ENCODE measurements at places on chromosomes 2 and 18.
A peak's percentile ranks its signal among the peaks of the same experiment; 100 is the strongest.

DNA sequence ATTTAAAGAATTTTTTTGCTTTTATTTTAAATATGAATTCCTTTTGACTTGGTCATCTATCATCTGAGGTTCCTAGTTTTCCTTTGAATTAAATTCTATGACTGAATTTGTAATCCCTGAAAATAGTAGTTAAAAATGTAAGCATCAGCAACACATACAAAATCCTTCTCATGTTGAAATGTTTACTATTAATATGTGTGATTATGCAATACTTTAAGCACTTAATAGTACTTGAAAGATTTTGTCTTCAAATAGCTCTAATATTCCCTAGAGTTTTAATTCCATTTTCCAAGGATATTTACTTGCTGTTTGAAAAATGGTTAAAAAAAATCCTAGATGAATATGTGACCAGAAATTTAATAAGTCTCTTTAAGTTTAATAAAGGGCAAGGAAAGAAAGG lies 26.6 kb upstream of the SPATS2L start:
- DNase-seq = no peak

DNA sequence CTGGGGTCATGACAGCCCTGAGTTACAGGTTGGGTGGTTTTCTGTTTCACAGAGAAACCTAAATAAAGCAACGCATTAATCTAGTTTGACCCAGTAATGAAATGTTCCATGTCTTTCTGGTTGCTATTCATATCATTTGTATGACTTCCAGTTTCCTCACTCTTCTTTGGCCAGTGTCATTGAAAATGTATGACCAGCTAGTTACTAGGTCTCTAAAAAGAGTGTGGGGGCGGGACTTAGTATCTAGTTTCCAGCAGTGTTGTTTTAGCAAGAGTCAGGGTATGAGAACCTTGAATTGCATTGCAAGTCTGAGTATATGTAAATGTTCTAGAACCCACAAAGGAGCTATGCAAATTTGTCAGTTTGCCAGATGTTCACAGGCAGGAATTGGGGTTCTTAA lies 47.7 kb downstream of the SLC9A2 start:
- DNase-seq = no peak

DNA sequence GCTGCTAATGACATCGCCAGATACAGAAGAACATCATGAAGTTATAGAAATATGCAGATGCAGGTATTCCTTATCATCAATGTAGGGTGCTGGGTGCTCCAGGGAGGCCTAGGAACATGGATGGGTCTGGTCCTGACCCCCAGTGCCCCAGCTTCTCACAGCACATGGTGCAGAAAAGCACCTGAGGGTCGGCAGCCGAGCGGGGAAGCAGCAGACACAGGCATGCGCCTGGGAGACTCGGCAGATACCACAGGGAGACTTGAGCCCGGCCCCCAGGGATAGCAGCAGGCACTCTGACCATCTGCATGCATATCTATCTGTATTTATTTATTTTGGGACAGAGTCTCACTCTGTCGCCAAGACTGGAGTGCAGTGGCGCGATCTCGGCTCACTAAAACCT lies 43.2 kb downstream of the TMEM18 start:
- no peak for DNase-seq

GRCh38 chr2:12432985-12433625 lies 283.6 kb upstream of the TRIB2 start:
- peak; percentile 31 for DNase-seq

GRCh38 chr18:59388817-59389216 lies 29.8 kb upstream of the LMAN1 start:
- DNase-seq = no peak

- no peak for DNase-seq
These were observed 19.4 kb downstream of the COA5 start for GRCh38 chr2:98588880-98589431.

DNA sequence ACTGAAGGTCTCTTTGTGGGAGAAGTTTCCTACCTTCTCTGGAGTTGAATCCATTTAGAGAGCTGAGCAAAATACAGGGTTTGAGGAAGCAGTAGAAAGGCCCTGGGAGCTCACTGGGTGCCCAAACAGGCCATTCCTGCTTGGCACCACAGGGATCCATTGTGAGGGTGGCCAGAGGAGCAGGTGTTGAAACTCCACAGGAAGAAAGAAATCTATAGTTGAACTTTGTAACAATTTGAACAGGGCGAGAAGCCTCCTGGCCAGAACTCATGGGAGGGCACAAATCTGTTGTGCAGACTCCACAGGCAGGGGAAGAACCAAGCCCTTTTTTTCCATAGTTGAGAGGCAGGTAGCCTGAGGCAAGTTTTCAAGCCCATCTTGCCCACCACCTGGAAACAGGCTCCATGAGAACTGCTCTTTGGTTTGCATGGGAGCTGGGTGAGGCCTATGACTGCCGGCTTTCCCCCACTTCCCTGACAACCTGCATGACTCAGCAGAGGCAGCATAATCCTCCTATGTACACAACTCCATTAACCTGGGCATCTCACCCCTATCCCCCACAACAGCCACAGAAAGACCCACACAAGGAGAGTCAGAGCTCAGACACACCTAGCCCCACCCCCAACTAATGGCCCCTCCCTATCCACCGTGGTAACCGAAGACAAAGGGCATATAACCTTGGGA lies 1053.0 kb downstream of the TSN start:
- DNase-seq = no peak

DNA sequence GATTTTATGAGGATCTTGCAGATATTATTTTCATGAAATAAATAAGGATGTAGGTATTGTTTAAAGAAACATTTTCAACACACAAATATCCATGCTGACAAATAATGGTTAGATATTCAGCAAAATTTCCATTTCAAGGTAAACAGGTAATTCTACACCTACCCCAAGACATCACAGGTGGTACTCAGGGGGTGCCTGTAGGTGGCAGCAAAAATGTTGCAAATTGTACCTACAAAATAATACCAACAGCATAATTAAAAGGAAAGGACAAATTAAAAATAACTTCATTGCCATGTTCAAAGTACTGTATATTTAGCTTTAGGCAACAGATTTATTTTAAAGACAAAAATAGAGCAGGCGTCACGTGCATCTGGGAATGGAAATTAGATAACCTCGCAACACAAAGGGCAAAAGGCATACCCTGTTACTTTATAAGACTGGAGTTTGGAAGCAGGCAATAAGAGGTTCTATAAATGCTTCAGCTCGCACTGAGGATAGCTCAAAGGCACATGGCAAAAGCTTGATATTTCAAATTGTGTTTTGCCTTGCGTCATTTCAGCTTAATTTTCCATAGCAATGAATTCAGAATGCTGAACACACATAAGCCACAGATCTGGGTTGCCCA lies 630.5 kb downstream of the TDRD15 start:
- no peak for DNase-seq

GRCh38 chr2:121608367-121608766 lies 40.9 kb downstream of the CLASP1 start:
- no peak for DNase-seq

GRCh38 chr2:124610866-124611265 lies 585.8 kb downstream of the CNTNAP5 start:
- DNase-seq = no peak

GRCh38 chr18:23990474-23991410 lies 23.8 kb upstream of the TTC39C start:
- DNase-seq = peak; percentile 73

DNA sequence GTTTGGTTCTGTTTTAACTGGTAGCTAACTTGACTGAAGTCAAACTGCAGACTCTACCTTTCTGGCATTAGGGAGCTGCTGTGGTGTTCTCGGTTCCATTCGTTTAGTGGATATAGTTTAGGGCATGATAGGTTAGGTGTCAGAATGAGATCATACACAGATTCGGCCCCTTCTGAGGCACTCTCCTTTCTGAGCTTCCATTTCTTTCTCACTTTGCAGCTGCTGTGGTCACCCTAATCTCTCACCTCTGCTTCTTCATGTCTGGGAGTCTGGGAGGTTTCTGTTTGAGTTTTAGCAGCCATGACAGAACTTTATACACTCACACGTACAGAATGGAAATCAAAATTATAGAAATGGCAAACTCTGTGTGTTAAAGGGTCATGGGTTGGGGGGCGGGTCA lies 122.8 kb downstream of the ATP9B start:
- DNase-seq = no peak

DNA sequence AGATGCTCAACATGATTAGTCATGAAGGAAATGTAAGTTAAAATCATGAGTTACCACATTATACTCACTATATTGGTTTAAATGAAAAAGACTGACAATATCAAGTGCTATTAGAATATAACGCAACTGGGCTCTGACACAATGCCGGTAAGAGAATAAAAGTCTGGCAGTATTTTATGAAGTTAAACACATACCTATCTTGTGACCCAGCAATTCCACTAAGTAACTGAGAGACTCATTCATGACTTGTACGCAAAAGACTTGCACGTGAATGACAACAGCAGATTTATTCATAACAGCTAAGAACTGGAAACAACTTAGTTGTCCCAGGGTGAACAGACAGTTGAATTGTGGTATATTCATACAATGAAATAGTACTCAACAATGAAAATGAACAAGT lies 342.1 kb downstream of the SLC4A3 start:
- peak; percentile 69 for DNase-seq

- no peak for DNase-seq
These were observed 94.3 kb downstream of the NFATC1 start for GRCh38 chr18:79489899-79490625.

- no peak for DNase-seq
These were observed 225.8 kb downstream of the PIEZO2 start for GRCh38 chr18:10923551-10924070.

GRCh38 chr18:60846396-60846795 lies 473.8 kb upstream of the MC4R start:
- no peak for DNase-seq

GRCh38 chr18:54247511-54248175 lies 21.7 kb upstream of the POLI start:
- DNase-seq = no peak

DNA sequence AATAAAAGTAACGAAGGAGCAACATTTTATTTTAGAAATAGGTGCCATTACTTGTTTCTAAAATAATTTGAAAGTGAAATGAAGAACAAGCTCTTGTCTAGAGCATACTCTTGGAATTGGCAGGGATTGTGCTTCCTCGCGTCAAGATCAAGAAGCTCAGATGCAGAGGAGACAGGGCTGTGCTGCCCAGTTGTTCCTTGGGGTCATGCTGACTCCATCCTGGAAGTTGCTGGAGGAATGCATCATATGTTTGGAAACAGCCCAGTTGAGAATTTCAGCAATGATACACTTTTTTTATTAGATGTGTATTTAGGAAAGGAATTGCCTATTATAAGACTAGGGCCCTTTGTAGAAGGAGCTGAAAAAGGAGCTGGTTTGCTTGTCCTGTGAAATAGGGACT lies 17.2 kb downstream of the LTBP1 start:
- peak; percentile 32 for DNase-seq

DNA sequence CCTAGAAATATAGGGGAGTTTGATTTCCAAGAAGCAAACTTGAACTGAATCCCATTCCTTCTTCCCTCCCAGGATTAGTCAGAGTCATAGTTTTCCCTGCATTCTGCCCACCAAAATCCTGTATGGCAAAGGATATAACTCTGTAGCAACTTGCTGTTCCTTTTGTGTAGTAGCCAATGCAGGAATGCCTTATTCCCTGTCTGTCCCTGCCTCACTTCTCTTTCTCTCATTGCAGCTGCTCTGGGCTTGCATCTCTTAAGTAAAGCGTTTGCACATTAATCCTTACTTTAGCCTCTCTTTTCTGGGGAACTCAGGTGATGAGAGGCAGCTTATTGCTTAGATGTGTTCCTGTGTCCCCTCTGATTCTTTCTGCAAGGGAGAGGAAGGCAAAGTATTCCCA lies 333.1 kb upstream of the VWC2L start:
- DNase-seq = no peak

- DNase-seq = no peak
These were observed 605.2 kb upstream of the ID2 start for GRCh38 chr2:8076448-8077342.

DNA sequence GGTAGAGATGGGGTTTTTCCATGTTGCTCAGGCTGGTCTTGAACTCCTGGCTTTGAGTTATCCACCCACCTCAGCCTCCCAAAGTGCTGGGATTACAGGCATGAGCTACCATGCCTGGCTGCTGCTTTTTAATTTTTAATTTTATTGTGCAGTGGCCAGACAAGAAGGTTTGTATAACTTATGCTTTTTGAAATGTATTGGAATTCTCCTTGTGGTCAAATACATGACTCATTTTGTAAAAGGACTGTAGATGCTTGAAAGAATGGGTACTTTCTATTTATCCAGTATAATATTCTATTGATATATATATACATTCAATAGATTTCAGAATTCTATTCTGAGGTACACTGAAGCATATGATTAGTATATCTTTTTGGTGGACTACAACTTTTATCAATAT lies 82.6 kb upstream of the ST3GAL5 start:
- peak; percentile 49 for DNase-seq

DNA sequence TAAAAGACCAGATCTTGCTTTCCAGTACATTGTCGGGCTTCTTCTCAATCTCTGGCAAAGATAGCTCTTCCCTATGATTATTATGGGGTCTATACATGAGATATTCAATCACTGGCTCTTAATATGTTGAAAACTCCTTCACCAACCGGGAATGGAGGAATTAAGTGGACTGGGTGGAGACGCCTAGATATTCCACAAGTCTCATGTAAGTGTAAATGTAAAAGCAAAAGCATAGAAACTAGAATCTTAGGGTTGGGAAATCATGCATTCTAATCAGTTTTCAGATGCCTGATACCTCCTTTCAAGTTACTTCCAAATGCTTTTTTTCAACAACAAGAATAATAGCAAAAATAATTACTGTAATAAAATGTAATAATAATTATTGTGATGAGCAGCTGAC lies 38.0 kb downstream of the DPP4 start:
- no peak for DNase-seq

- DNase-seq = no peak
These were observed 39.8 kb upstream of the ASAP2 start for GRCh38 chr2:9166579-9167377.

GRCh38 chr18:75454022-75454795 lies 26.7 kb upstream of the SMIM21 start:
- no peak for DNase-seq

- no peak for DNase-seq
These were observed 300.8 kb upstream of the SOX11 start for GRCh38 chr2:5391362-5391761.

GRCh38 chr18:46333431-46334135 lies 229.4 kb downstream of the HAUS1 start:
- no peak for DNase-seq

GRCh38 chr2:74632939-74633312 lies 15.2 kb downstream of the M1AP start:
- DNase-seq = no peak

GRCh38 chr2:48415836-48416515 lies 114.0 kb upstream of the STON1 start:
- DNase-seq = peak; percentile 19

DNA sequence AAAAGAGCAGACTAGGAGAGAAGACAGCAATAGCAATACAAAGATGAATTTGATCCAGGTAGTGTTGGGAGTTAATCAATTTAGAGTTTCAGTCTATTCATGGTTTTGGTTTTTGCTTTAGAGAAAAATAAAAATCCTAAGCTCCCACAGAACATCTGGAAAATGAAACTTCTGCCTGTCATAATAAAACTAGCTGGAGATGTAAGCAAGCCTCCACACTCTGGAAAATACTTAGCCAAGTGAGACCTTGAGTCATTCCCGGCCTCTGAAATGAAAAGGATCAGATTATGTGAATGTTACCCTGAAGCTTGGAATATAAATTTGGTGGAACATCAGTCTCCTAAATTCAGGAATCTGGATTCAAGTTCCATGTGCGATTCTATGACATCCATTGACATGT lies 485.6 kb upstream of the SPRED2 start:
- DNase-seq = peak; percentile 17

Data from fibroblast of villous mesenchyme (primary cell).